ENCODE measurements at places on chromosomes 11 and 22.

- no peak for DNase-seq
Measured at GRCh38 chr11:87724358-87724757, 450.9 kb downstream of the RAB38 start.

GRCh38 chr11:90252053-90252452 lies 29.2 kb upstream of the CHORDC1 start:
- DNase-seq, result no peak

DNA sequence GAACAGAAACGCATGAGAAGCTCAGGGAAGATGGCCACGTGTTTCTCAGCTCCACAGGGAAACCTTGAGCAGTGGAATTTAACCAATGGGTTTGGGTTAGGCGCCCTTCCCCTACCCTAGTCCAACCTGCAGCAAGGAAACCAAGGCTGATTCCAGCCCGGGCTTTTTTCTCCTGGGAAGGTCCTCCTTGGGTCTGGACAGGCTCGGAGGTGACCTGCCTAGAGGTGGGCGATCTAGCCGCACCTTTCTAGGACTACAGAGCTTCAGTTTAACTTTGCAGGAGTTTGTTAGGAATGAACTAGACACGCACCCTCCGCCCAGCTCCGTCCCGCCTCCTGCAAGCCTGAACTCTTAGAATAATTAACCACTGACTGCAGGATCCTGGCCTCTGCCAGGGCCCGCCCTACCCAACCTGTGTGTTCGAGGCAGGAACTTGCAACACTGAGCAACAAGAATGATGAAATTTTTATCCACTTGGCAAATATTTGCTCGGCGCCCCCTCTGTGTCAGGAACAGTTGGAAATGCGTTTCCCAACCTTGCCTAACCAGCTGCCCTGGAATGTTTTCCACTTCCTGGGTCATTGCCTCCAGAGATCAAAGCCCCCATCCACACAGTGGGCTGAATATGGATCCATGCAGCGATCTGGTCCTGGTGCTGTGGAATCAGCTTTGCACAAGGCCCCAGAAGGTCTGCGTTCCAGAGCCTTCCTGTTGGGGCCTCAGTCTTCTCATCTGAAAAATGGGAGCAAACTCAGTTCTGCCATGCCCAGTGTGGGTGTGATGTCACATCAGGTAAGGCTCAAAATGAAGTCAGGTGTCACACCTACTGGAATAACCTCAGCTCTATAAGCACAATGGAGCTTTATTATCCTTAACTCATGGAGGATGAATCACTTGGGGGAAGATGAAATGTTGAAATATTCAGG lies 13.3 kb downstream of the MPST start:
- DNase-seq, result no peak

- no peak for DNase-seq
Measured at GRCh38 chr11:119696378-119697222, 32.4 kb downstream of the NECTIN1 start.

DNA sequence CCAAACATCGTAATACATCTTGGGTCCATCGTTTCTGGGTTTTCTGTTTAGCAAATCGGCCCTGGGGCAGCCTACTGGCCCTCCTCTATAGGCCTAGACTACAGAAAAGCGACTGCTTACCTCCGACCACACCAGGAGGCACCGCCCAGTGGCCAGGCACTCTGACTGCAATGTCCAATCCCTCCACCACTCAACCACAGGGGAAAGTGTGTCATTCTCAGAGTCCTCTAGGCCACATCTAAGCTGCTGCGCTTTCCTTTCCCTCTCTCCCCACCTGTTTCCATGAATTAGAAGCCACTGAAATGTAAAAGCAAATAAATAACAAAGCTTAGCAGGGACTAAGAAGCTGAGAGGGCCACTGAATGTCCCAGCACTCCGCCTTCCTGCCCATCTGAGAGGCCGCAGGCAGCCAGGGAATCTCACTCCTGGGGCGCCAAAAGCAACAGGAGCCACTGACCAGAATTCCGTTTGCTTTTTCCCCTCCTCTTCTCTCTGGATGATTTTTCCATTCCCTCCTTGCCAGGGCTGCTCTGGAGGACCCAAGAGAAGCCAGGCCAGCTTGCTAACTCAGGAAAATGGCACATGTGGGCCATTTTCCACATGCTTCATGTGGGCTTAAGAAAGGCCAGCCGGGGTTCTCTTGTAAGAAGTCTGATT lies 50.1 kb upstream of the FLI1 start:
- DNase-seq, result no peak

DNA sequence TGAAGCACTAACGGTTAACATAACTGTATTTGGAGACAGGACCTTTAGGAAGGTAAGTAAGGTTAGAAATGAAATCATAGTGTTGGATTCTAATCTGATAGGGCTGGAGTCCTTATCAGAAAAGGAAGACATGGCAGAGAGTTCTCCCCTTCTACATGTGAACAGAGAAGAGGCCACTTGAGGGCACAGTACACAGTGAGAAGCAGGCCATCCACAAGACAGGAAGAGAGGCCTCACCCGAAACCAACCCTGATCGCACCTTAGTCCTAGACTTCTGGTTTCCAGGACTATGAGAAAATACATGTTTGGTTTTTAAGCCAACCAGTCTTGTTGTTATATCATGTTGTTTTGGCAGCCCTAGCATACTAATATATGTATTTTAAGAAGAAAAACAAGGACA lies 170.0 kb downstream of the LRRC4C start:
- no peak for DNase-seq

GRCh38 chr11:89487016-89487415 lies 4.2 kb downstream of the NOX4 start:
- no peak for DNase-seq

DNA sequence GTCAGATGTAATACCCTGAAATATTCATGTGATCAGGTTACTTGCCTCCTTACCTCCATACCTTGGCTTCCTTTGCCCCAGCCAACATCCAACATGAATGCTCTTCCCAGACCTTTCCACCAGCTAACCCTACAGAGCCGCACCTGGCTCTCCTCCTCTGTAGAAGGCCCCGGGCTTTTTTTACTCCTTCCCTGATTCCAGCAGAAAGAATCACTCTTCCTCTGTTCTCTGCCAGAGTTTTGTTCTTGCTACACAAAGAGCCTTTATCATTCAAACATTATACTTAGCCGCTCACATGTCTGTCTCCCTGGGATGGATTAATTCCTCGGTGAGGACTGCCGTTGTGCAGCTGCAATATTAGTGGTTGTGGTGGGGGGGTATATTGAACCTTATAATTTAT lies 116.8 kb upstream of the GRAMD1B start:
- DNase-seq, result no peak

DNA sequence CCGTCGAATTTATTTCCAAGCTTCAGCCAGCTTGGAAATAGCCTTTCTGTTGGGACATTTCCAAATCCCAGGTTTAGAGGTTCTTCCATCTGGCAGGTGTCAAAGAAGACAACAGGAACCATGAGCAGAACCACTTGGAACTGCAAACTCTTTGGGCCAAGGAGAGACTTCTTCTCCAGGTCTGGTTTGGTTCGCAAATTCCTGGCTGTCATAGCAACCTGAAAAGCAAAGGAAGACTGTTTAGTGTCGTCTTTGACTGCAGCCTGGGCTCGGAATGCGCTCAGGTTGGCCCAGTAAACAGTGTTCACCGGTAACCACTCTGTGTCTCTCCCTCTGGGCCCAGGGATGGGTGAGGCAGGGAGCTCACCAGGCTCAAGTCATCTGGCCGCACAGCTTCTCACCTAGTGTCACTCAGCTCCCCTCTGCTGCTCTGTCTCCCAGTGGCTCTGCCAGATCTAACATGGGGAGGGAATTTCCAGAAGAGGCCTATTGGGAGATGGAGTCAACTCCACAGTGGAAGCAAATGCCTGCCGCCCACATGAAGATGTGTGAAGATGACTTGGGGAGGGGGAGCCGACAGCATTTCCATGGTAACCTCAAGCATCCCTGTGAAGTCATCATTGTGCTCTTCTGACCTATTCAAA lies 11.9 kb upstream of the CLMP start:
- peak; percentile 36 for DNase-seq

- no peak for DNase-seq
Measured at GRCh38 chr11:117279711-117280376, 11.3 kb upstream of the BACE1-AS start.

- DNase-seq, result no peak
Measured at GRCh38 chr11:103871923-103872551, 164.4 kb upstream of the DDI1 start.

- DNase-seq, result no peak
Measured at GRCh38 chr11:34226210-34226609, 120.8 kb downstream of the NAT10 start.

DNA sequence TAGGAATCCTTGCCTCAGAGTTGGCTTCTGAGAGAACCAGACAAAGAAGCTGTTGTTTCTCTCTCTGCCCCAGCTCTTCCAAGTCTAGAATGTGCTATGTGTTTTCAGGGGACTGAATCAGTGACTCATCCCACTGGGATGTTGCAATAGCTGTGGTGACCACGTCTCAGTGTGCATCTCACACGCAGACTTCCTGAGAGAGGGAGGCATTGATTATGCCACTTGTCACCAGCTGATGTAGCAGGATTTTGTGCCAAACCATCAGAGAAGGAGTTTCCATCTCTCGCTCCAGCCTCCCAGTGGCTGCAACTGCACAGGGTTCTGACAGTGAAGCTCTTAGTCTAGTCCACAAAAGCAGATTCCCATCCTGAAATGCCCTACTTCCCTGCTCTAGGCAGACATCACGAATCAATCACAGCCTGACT lies 455.8 kb downstream of the MIAT start:
- no peak for DNase-seq

DNA sequence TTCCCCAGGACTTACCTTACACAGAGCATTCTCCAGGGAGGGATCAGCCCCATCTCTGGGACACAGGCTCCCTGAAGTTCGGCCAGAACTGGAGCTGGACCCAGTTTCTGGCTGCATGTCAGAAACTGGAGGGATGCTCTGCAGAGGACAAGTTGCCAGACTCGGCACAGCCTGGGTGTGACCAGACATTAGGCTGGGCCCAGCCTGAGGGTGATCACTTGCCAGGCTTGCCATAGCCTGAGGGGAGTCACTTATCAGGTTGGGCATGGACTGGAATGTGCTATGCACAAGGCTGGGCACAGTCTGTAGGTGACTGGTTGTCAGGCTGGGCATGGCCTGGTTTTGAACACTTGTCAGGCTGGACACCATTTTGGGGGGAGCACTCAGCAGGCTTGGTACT lies 30.7 kb upstream of the STK33 start:
- DNase-seq, result no peak

- DNase-seq, result peak; percentile 41
Measured at GRCh38 chr11:69382131-69383128, 88.5 kb downstream of the MYEOV start.

DNA sequence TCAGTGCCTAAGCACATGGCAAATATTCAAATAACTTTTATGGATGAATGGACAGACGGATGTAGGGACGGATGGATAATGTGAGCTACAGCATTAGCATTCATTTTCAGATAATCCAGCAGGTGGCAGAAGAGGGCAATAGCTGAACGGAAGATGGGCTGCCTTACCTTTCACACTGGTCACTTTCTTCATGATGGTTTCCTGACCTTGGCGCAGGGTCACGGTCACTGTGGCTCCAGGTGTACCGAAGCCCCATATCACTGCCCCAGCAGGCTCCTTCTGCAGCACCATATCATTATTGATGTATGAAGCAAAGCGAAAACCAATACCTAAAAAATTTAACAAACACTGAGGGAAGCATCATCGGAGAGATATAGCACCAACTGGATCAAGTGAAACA lies 4.3 kb downstream of the SIAE start:
- peak; percentile 74 for DNase-seq

GRCh38 chr11:7759010-7759409 lies 37.7 kb downstream of the OR5P2 start:
- DNase-seq, result no peak

GRCh38 chr11:63945477-63946163 lies 6.8 kb downstream of the NAA40 start:
- peak; percentile 90 for DNase-seq

GRCh38 chr11:116471608-116472256 lies 301.1 kb downstream of the BUD13 start:
- DNase-seq, result no peak

GRCh38 chr11:17703951-17704350 lies 15.4 kb upstream of the MYOD1 start:
- DNase-seq, result no peak

DNA sequence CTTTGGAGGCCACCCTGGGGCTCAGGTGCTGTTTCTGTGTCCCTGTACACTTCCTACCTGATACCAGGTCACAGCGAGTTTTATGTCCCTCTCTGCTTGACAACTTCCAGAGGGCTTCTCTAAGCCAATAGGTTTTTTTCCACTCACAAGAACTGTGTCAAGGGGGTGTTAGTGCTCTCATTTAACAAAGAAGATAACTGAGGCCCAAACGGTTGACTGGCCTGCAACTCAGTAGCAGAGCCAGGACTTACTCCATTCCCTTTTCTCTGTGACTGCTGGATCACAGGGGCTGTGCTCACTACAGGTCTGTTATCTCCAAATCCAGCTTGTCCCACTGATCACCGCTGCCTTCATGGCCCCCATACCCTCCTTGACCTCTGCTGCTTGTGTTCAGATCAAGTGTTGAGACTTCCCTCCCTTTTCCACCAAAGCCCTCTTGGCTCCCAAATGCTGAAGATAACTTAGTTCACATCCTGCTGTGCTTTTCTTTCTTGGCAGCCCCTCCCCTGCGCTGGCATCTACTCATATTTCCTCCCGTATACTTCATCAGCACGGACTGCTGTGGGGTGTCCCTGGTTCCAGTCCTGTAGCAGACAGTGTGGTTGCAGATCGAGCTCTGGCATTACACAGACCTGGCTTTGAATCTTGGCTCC lies 41.3 kb downstream of the POU2F3 start:
- DNase-seq, result peak; percentile 24

GRCh38 chr11:46391578-46392420 lies at the start of gene CHRM4:
Gene CHRM4, minus strand, starts transcription at chr11:46391776. Its CDS starts 5,219 bp downstream, at chr11:46386557.
- peak; percentile 71 for DNase-seq

GRCh38 chr11:31689559-31689958 lies 121.6 kb downstream of the PAX6 start:
- no peak for DNase-seq

- DNase-seq, result no peak
Measured at GRCh38 chr11:38900211-38900610, 2302.2 kb upstream of the RAG2 start.

- DNase-seq, result peak; percentile 30
Measured at GRCh38 chr11:83721263-83721662, 435.1 kb upstream of the CCDC90B start.

DNA sequence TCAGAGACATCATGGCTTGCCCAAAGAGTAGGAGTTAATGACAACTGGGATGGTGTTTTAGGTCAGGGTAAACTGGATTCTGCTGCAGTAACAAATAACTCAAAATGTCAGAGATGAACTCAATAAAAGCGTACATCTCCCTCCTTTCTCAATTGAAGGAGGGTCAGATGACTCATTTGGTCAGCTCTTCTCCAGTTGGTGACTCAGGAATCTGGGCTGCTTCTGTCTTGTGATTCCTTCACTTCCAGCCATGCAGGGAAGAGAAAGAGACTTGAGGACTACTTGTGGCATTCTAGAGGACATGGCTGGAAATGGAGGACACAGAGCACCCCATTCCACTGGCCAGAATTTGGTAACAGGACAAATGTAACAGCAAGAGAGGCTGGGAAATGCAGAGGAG lies 3.2 kb upstream of the SYT13 start:
- no peak for DNase-seq

- DNase-seq, result no peak
Measured at GRCh38 chr11:62446091-62446490, 27.3 kb downstream of the SCGB1A1 start.

GRCh38 chr11:134120143-134120850 lies 51.4 kb downstream of the JAM3 start:
- DNase-seq, result peak; percentile 80

GRCh38 chr11:47354913-47355282 lies 2.4 kb upstream of the MYBPC3 start:
- DNase-seq, result peak; percentile 42

Measured in eye (tissue), 1 donor.